ENCODE measurements at places on chromosomes 3 and 15.

GRCh38 chr3:126080970-126081369 lies 3.0 kb downstream of the SLC41A3 start:
- no peak for DNase-seq

GRCh38 chr3:60461267-60461666 lies 790.0 kb downstream of the FHIT start:
- DNase-seq = no peak

DNA sequence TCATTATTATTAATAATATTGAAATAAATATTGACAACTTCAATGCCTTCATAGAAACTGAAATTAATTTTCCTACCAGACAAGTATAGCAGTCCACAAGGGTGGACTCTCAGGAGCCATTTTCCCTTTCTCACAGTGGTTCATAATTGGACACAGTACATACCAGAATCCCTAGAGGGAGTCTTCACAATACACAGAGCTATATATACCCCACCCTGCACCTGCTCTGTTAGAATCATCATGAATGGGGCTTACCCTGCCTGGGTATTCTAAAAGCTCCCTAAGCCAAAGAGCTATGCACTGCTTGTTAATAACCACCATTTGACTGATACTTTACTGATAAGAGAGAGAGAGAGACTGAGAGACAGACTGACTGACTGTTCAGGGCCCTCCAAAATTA lies 134.9 kb downstream of the FEZF2 start:
- no peak for DNase-seq

- no peak for DNase-seq
Measured at GRCh38 chr15:68274201-68274848, 3.2 kb upstream of the FEM1B start.

GRCh38 chr3:15265655-15266509 lies 59.8 kb downstream of the CAPN7 start:
- DNase-seq = no peak

DNA sequence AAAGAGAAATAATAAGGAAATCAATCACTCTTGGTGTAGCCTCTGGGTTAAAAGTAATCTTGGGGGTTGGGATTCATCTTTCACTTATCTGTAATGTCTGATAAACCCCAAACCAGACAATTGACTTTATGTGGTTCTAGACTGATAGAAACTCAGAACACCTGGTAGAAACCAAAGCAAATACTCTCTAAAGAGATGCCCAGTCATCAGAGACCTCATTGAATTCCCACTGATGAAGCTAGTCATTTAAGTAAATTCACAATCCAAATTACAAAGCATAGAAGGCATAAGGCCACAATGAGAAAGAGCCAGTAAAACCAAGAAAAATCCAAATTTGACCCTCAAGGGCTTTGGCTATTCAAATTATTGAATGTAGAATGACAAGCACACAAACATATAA lies 250.6 kb downstream of the MBNL1 start:
- no peak for DNase-seq

GRCh38 chr3:124812291-124813265 lies 74.6 kb downstream of the ITGB5 start:
- no peak for DNase-seq

GRCh38 chr3:121167374-121168139 lies 259.6 kb downstream of the STXBP5L start:
- DNase-seq = no peak

GRCh38 chr3:10310578-10310977 lies 10.3 kb downstream of the SEC13 start:
- DNase-seq = no peak

DNA sequence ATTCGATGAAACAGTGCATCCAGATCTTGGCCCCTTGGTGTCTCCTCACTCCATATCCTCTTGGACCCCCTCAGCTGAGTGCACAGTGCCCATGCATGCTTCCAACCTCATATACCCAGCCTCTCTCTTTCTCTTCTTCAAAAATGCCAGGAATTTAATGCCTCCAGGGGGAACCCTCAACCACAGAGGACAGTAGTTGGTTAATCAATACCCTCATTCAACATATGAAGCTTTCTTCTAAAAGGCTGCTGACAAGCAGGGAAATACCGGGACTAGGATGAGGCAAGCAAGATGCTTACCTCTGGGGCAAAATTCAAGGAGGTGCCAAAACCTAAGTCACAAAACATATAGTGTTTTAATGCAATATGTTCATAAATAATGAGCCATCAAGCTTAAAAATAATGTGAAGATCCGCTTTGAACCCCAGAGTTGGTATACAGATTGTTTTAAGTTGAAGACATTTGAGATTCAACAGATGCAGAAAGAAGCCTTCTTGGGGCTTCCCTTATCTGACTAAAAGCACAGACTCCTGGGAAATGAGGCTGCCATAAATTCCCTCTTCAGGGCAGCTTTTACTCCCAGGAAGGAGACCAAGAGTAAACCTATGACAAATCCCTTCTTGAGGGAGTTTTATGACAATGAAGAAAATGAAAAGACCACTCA lies 48.2 kb upstream of the FHIT start:
- no peak for DNase-seq

DNA sequence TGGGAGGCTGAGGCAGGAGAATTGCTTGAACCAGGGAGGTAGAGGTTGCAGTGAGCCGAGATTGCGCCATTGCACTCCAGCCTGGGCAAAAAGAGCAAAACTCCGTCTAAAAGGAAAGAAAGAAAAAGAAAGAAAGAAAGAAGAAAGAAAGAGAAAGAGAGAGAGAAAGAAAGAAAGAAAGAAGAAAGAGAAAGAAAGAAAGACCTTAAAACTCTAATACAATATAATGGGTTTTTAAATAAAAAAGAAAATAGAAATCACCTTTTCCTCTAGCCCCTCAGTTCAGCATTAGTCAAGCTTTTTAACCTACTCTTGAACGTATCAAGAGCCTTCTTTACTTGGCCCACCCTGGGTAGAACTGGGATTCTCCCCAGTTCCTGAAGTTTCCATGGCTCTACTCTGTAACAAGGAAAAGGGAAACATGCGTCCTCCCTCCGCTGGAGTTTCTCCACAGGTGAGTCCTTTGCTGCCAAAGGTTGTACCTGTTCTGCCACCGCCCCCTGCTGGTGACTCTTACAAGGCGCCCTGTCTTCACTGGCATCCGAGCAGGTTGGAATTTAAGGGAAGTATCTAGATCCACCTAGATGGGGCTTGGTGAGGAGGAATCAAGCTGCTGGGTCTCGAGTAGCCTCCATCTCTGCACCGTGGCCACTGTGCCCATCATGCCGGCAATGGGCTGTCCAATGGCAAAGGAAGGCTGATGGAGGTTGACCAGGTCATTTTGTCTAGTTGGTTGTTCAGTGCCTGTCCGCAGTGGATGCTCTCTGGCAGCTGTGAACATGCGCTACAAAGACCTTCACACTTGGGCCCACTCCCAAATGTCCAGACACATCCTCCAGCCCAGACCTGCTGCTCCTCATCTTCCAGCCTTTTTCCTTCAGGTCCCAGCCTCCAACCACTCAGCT lies 20.6 kb upstream of the EPHB3 start:
- DNase-seq = peak; percentile 68

GRCh38 chr15:43527016-43527801 lies 9.8 kb downstream of the MAP1A start:
- no peak for DNase-seq

- DNase-seq = no peak
Measured at GRCh38 chr3:149010504-149010951, 19.2 kb downstream of the GYG1 start.

- no peak for DNase-seq
Measured at GRCh38 chr3:31434819-31435218, 97.9 kb upstream of the STT3B start.

DNA sequence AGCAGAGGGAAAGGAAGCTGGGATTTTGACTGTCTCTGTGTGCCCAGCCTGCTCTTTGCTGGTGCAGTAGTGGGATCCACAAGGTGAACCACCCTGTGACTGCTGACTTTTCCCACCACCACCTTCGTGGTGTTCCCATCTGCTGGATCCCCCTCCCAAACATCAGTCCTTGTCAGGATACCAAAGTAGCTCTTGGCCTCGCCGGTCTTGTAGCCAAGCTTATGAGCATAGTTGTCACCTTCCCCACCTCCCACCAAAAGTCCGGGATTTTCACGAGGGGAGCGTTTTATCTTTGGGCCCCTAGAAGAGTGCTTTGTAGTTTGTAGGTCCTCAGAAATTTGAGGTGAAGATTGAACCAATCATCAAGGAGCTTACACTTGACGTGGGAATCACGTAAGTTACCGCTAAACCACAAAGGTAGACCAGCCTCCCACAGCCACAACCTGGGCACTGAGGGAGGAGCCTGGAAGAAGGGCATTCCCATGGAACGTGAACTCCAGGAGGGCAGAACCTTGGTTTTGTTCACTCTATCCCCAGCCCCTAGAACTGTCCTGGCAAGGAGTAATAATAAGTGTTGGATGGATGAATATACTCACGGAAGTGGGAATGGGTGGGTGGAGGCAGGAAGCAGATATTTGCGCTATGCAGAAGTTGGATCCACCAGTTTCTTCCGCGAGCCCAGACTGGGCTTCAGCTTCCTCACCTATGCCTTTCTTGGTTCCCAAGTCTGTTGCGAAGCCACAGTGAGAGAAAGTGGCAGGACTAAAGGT lies 814 bp upstream of the TEX264 start:
- DNase-seq = no peak

DNA sequence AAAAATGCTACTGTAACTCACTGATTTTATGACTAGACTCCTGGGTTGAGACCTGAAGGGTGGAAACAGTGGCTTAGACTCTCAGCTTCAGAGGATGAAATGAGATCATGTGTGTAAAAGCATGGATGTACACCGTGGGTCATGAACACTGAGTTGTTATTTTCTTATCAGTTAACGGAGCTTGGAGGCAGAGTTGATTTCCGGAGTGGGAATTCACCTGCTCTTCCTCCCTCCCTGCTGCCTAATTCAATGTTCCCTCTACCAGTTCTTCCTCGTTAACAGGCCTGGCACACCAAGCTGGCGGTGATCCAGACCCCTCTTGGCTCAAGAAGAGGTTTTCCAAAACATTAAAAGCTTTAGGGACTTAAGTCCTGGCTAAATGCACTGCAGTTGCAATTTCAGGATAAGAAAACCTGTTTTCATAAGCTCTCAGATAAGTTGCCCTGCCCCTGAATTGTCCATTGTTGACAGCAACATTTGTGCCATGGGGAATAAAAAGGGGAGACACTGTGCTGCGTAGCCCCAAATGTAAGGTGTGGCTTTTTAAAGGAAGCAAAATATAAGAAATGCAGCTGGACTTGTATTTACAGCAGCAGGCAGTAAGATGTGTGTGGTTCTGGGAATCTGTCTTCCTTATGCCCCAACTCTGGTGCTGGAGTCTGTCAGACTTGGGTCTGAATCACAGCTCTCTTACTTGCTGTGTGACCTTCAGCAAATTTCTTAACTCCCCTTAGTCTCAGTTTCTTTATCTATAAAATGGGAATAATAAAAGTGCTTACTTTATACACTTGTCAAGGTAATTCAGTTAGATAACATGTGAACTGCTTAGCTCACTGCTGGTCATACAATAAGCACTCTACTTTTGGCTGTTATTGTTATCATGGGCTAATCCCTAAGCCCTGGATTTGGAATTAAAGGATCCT lies 9.9 kb downstream of the PDIA5 start:
- no peak for DNase-seq

- peak; percentile 30 for DNase-seq
Measured at GRCh38 chr15:40941528-40942336, 11.5 kb upstream of the CHAC1 start.

- DNase-seq = no peak
Measured at GRCh38 chr3:113241292-113242095, 30.1 kb downstream of the BOC start.

GRCh38 chr3:141353652-141354495 lies 14.4 kb upstream of the ZBTB38 start:
- DNase-seq = no peak

DNA sequence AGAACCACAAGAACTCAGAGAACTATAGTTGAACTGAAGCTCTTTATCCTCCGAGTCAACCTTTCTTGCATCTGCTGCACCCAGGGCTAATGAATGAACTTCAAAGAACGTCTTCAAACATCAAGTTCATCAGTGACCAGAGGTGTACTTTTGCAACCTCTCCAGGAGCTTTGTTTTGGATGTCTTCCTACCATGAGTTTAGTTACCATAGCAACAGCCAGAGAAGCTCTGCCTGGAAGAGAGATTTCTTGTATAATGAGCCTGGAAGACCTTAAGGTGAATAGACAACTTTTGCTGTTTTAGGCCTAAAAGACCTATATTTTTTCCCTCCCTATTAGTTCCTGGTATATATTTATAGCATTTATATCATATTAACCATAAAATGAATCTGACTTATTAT lies 9.1 kb downstream of the ACTC1 start:
- DNase-seq = no peak

- no peak for DNase-seq
Measured at GRCh38 chr3:116367761-116368395, 77.4 kb downstream of the LSAMP start.

DNA sequence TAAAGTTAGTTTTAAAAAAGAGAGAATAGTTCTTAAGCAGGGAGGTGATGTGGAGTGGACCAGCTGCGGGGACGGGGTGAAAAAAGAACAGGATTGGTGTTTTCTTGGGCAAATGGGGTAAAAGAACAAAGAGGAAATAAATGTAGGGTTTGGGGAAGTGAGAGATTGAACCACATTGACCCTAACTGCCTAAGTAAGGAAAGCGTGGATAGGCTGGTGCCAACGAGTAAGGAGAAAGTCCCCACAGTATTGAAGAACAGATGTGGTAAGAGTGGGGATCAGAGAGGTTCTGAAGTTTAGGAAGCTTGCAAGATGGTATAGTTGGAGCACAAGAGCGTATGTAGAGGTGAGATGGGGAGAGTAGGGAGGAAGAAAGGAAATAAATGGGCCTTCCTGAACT lies 17.0 kb downstream of the IREB2 start:
- no peak for DNase-seq

- no peak for DNase-seq
Measured at GRCh38 chr3:10495003-10495402, 10.4 kb downstream of the ATP2B2 start.

DNA sequence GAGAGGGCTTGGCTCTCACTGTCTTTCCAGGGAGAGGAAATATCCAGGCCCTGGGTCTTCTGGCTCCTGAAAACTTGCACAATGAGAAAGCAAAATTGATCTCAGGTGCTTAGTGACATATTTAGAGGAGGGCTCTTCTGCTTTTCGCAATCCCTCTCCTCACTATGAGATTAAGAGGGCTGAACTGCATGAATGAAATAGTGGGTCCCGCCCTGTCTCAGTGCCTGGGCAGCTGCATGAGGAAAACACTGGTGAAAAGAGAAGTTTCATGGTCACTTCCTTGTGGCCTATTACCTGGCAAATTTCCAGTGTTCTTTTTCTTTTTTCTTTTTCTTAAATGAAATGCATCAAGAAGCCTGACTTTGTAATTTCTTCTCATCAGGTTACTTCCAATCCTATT lies 73.5 kb downstream of the TRAK1 start:
- no peak for DNase-seq

DNA sequence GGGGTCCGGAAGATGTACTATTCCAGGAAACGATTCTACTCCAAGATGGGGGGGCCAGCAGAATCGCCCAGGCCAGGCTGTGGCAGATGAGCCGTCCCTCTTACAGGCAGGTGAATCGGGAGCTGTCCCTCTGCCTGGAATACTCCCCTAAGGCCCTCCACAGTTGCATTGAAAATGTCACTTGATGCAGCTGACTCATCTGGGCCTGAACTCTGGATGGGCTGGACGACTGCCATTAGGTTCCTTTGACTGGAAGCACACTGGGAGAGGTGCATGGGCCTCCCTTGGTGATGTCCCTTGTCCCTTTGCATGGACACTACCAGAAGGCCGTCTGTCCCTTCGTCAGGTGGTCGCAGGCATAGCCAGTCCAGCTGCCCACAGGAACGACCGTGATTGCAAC lies 69.6 kb upstream of the HRH1 start:
- DNase-seq = no peak
